Foreskin melanocyte (primary cell): ENCODE measurements at places on chromosomes 2 and 18.

DNA sequence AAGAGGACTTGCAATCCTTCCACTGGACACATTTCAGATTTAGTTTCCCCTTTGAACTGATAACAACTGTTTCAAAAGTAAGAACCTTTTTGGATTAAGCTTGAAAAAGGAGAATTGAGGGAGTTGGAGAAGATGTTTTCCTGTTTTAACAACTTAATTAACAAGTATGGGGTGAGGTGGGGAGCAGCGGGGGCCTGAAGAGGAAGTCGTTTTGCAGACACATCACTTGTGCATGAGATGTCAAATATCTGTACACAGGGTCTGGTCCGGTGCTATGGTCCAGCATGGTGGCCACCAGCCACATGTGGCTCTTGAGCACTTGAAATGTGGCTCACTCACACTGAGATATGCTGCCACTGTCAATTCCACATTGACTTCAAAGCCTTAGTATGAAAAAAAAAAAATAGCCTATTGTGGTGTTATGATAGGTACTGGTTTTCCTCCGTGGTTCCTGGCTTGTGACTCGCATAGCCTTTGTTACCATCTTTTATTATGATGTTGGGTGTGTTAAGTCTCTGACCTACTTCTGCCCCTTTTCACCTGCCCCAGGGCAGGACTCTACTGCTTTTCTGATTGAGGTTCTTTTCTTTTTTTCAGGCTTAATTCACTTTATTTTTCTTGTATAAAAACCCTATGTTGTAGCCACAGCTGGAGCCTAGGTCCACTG is 205.5 kb downstream of the BCL2 start:
- no peak for DNase-seq

DNA sequence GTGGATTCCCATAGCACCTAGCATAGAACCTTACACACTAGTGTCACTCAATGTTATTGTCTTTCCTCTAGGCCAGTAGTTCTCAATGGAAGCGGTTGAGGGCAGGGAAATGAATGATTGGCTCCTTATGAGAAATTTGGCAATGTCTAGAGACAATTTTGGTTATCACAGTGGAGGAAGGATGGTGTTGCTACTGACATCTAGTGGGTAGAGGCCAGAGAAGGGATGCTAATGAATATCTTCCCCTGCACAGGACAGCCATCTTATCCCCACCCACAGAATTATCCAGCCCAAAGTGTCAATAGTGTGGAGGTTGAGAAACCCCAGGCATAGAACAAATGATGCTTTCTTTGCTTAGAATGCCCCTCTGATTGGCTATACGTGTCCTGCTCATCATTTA is 15.8 kb downstream of the C18orf63 start:
- peak; percentile 33 for DNase-seq

DNA sequence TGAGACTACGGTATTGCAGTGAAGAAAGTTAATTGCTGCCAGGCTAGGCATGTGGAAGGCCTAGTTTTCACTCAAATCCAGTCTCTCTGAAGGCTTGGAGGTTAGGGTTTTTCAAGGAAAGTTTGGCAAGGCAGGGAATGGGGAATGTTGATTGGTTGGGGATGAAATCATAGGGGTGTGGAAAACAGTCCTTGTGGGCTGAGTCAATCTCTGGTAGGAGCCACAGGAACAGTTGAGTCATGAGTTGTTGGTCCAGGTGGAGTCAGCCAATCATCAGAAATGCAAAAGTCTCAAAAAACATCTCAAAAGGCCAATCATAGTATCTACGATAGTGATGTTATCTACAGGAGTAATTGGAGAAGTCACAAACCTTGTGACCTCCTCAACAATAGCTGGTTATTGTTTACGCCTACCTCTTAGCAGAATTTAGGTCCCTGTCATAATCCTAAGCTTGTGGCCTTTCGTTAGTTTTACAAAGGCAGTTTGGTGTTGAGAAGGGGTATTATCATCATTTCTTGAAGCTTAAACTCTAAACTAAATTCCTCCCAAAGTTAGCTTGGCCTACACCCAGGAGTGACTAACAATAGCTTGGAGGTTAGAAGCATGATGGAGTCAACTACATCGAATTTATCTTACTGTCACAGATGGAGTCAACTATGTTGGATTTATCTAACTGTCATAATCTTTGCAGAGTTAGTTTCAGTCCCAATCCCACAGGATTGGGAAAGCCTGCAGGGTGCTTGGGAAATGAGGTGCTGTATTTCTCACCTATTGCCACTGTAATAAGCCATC is 33.7 kb upstream of the APCDD1 start:
- no peak for DNase-seq

GRCh38 chr2:207467716-207468347 is 61.9 kb upstream of the CREB1 start:
- DNase-seq: peak; percentile 27

DNA sequence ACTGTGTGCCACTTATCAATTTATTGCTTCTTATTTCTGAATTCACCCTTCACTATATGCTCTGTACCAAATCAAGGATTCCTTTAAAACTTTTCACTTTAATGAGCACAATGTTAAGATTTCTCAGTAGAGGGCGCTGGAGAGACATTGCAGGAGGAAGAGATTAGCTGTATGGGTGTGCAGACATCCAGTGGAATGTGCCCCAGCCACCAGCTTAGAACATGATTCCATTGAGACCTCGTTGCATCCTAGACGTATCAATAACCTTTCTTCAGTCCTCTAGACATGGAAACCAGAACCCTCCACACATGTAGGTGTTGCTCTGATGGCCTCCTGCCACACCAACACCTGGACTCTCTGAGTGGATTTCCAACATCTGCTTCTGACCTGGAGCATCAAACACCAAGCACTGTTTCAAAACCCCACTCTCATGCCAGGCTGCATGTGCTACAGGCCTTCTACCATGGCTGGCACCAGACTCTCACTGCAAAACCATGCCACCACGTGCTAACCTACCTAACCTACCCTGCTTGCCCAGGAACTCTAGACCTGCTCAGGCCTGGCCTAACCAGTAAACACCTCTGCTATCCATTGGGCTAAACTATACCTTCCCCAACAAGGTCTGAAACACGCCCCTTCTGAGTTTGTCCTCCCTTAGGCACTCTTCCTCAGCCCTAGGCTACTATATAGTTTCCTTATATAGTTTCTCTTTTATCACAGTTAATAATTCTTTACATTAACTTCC is 633.2 kb upstream of the PKDCC start:
- DNase-seq: peak; percentile 66

GRCh38 chr2:20747317-20747716 is 75.6 kb downstream of the LDAH start:
- DNase-seq: no peak

- peak; percentile 96 for DNase-seq
Observed at GRCh38 chr2:202609381-202610145, 25.2 kb upstream of the FAM117B start.

- no peak for DNase-seq
Observed at GRCh38 chr2:194619366-194619765, 1037.7 kb upstream of the SLC39A10 start.

GRCh38 chr18:55544014-55544413 is 44.0 kb downstream of the TCF4 start:
- DNase-seq: no peak

GRCh38 chr2:202090530-202090929 is 17.5 kb downstream of the KIAA2012 start:
- DNase-seq: no peak

GRCh38 chr18:59994357-59994756 is 94.6 kb downstream of the PMAIP1 start:
- no peak for DNase-seq

GRCh38 chr2:176409671-176410070 is 140.4 kb downstream of the MTX2 start:
- no peak for DNase-seq

DNA sequence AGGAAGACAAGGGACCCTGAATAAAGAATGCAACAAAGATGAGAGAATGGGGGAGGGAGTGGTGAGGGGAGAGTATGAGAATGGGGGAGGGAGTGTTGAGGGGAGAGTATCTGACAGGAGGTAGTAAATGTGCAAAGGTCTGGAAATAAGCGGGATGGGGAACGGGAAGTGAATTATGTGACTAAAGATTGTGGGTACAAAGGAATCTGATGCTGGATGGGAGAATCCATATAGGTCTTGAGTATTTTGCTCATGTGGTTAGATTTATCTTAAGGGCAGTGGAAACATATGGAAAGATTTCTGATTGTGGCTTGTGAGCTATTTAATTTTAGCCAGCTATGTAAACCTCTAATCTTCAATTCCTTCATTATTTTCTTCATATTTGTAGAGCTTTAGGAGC is 593.4 kb downstream of the DCC start:
- DNase-seq: no peak

GRCh38 chr18:63158012-63158631 is 161.4 kb downstream of the BCL2 start:
- DNase-seq: no peak

- DNase-seq: no peak
Observed at GRCh38 chr2:166179201-166179600, 51.4 kb upstream of the SCN1A start.

DNA sequence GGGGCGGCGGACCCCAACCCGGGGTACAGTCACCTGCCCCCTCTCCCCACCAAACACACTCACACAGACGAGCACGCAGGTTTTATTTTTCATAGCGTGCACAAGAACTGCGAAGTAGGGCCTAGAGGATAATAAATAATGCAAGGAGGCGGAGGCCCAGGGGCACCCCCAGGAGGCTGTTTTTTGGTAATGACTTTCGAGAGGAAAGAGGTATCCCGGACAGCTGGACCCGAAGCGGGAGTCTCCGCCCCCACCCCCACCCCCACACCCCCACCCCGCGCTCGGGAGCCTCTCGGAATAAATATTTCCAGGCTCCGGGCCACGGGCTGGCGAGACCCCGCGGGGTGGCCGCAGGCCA is 3.4 kb downstream of the CYP26B1 start:
- no peak for DNase-seq

- DNase-seq: peak; percentile 88
Observed at GRCh38 chr2:150296770-150297546, 190.5 kb downstream of the RND3 start.

GRCh38 chr2:20138696-20139095 is 86.2 kb downstream of the SDC1 start:
- DNase-seq: no peak

GRCh38 chr18:33316146-33316587 is 124.4 kb downstream of the CCDC178 start:
- DNase-seq: no peak

DNA sequence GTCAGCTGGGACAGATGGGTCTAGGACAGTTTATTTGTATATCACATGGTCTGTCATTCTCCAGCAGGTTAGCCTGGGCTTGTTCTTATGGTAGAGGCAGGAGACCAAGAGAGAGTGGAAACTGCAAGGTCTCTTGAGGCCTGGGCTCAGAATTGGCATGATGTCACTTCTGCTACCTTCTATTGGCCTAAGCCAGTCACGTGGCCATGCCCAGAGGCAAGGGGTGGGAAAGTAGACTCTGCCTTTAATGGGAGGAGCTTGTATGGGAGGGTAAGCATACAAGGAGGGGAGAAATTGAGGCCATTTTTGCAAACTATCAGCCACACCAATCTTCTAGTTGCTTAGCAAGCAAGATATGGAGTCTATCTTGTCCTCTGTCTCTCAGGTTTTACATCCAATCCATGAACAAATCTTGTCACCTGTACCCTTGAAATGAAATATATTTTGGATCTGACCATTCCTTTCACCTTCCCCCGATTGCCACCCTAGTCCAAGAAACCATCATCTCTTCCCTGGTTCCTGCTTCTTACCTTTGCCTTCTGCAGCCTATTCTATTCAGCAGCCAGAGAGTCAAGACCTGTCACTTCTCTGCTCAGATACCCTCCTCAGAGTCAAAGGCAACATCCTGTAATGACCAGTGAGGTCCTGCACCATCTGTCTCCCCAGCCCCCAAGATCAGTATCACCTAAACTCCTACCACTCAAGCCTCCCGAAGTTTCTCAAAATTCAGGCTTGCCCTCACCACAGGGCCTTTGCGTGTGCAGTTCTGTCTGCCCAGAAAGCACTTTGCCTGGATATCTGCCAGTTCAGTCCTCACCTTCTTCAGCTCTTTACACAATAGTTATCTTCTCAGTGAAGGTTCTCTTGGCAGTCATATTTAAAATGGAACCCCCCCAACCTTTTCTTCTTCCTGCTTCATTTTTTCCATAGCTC is 240.0 kb downstream of the LOXHD1 start:
- DNase-seq: no peak

- no peak for DNase-seq
Observed at GRCh38 chr2:121335294-121336290, 50.6 kb upstream of the TFCP2L1 start.

- no peak for DNase-seq
Observed at GRCh38 chr2:98757904-98758421, 27.0 kb upstream of the MGAT4A start.

DNA sequence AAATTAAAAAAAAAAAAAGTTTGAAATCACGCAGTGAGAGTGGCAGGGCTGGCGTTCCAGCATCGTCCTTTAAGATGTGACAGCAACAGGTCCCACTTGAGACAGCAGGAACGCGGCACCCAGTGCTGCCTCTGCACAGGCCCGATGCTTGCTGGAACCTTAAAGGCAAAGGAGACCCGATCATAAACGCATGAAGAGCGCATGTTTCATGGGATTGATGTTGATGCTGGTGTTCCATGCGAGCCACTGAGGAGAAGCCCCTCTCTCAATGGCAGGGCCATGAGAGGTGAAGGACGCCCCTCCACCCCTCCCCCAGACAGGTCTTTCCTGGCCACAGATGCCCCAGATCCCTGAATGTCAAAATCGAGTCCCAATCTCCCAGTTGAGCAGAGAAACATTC is 17.9 kb upstream of the ALPI start:
- DNase-seq: no peak

- no peak for DNase-seq
Observed at GRCh38 chr18:29153091-29153490, 976.2 kb upstream of the CDH2 start.

GRCh38 chr18:79581406-79581805 is 98.2 kb upstream of the CTDP1 start:
- no peak for DNase-seq

- no peak for DNase-seq
Observed at GRCh38 chr2:106868275-106868674, 17.7 kb downstream of the ST6GAL2 start.

GRCh38 chr2:225889452-225889851 is 489.9 kb downstream of the NYAP2 start:
- peak; percentile 40 for DNase-seq

DNA sequence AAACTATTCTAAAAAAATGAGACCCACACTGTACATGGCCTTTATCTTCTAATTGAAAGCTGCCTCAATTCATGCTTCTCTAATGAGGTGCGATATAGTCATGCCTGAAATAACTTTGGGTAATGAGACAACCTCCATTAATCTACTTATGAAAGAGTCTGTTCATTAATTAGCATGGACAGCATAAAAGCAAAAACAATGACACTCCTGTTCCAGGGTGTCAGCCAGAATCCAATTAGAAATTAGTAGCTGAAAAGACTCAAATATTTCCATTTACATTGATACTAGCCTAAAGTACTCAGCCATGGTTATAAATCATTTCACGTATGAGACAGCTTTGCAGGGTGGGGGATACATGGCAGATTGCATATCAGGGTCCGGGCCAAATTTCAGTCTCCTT is 288.7 kb downstream of the AKAIN1 start:
- no peak for DNase-seq

- no peak for DNase-seq
Observed at GRCh38 chr2:216233281-216233995, 124.3 kb downstream of the XRCC5 start.

GRCh38 chr2:128301501-128301966 is 17.1 kb downstream of the HS6ST1 start:
- no peak for DNase-seq
